ENCODE measurements at places on chromosomes 7 and 10.

DNA sequence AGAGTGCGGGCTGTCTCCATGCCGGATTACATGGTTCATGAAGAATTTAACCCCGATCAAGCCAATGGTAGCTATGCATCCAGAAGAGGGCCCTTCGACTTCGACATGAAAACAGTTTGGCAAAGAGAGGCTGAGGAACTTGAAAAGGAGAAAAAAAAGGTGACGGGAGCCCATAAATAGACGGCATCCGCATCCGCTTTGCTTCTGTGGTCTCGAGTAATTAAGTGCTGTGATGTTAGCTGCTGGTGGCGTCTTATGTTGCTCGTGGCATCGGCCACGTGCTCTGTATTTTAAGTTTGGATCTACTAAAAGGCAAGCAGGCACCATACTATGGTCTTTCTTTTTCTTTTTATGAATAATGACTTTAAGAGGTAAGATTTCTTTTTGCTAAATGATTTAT is 11.1 kb downstream of the C7orf57 start:
- peak; percentile 35 for DNase-seq

DNA sequence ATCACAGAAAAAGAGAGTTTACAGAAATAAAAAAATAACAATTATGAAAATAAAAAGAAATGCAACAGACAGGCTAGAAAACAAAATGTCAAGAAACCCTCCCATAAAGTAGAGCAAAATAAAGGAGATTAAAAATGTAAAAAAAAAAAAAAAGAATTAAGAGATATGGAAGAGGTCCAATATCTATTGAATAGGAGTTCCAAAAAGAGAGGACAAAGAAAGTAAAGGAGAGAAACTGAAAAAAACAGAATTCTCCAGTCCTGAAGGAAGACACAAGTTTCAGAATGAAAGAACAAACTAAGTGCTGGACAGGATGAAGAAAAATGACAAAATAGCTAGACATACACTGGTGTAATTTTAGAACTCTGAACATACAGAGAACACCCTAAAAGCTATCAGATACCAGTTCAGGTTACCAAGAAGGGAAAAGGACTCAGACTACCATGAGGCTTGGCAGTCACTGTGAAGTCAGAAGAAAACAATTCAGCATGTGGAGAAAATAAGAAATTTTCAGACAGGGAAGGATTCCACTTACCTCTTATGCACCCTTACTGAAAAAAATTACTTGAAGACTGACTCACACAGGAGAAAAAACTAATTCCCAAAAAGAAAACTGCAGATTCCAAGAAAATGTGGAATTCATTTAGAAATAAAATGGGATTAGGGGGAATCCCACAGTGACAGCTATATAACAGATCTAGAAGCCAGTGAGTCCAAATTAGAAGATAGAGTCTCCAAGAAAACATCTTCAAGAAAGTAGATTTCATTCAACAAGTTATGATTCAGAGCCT is 40.4 kb upstream of the ABLIM1 start:
- DNase-seq, result no peak

DNA sequence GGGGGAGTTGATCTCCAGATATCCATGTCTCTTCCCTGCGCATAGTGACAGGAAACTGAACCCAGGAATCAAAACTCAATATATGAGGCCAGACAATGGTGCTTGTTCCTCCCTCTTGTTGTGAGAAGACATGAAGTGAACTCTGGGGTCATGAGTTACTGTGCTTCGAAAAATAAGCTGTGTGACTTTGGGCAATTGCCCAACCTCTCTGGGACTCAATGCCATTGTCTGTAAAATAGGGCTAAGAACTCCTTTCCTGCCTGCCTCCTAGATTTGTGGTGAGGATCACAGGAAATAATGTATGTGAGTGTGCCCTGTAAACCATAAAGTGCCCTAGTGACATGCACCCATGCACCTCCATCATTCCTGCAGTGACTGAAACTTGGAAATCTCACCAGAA is 48.4 kb downstream of the SYPL1 start:
- no peak for DNase-seq

DNA sequence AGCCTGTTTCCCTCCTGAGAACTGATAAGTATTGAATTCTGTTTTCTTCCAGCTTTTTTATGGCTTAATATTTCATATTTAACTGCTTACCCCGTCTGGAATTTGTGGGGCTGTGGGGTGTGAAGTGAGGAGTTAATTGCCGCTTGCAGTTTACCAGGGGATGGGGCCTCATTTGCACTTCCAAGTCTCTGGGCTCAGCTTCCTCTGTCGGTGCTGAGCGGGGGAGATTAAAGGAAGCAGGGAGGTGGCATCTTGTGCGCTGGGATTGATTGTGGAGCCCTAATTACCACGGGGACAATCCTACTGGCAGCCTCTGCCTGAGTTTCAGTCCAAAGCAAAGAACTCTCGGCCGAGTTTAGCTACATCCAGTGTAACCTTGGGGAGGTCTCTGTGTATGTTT is 33.4 kb downstream of the ELFN1 start:
- no peak for DNase-seq

DNA sequence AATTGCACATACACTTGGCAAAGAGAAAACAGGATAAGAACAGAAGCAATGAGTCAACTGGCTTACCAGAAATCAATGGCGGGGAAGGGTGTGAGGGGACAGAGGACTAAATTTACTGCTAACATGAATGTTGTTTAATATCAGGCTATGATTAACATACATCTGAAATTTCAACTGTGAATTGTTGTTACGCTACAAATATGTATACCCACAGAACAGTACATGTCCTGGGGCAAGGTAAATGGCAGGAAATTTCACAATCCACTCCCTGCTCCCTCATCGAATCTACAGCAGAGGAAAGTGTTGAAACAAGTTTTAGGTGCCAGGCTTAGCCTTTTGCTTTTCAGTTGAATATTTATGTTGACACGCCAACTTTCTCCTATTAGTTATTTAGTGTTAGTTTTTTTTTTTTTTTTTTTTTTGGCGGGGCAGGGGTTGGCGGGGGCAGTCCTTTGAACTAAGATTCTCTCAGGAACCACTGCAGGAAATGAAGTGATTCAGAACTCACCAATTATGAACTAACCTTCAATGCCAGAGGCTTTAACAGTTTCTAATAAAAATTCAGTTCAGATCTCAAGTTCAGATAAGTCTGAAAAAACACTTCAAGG is 99.0 kb downstream of the UBE2H start:
- no peak for DNase-seq

GRCh38 chr7:5824297-5824610 is 42.8 kb upstream of the RNF216 start:
- DNase-seq, result peak; percentile 75

GRCh38 chr10:129784891-129785290 is 179.2 kb downstream of the EBF3 start:
- DNase-seq, result no peak

DNA sequence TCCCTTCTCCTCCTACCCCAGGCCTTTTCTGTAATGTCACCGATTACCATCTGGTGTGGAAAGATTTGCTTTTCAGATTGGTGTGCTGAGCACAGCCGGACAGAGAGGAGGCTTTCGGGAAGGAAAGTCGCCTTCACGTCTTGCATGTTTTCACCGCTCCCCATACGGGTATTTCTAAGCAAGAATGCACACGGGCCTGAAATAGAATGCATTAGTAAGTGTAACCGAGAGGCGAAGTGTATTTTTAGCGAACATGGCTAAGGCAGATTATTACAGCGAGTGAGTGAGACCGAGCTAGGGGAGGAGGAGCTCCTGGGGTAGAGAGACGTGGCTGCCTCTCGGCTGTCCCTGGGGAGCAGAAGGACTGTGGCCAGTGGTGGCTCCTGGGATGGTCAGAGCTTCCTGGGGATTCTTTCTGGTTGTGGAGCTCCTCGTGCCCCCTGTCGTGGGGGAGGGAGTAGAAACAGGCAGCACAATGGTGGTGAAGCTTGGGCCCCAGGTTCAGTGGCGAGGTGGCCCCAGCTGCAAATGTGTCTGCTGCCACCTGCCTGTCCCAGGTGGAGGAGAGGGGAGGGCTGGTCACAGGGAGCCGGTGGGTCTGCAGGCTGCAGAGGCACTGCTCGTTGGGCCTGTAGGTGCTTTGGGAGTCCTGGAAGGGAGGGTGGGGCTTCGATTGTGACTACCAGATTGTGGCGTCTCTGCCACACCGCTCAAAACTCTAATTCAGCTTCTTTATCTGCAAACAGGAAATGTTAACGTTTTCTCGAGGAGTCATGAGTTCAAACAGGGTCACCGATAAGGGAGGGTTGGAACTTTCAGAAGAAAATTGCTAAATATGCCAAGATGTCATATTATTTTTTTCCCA is 135.8 kb downstream of the CAMK1D start:
- DNase-seq, result peak; percentile 54

DNA sequence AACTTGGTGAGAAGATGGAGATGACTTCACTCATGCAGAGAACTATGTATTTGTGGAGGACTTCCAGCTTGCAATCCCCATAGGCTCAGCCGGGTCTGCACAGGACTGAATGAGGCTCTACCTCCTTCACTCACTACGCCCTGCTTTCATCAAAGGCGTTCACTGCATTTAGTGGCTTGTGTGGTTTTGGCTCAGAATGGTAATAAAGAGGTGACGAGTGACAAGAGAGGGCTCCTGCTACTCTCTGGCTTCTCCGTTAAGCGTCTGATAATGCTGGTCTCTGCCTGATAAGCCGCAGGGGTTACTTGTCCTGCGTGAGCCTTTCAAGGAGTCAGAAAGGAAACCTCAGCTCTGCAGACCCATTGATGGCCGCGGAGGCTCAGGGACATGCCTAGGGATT is 343.4 kb downstream of the PRPF18 start:
- no peak for DNase-seq

DNA sequence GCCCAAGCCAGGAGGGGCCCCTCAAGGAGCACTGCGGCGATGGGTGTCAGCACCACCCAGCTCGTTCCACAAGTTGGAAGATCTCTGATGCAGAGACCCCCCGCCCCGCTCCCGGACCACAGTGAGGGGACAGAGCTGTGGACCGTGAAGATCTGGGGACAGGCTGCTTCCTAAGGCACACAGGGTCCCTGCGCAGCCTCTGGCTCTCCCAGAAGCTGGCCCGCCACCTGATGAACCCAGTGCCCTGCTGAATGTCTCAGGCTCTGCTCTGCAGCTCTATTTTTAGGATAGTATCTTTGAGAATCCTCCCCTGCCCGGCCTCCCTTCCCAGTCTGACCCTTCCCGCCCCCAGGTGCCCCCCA is 29.7 kb downstream of the GBX1 start:
- no peak for DNase-seq

DNA sequence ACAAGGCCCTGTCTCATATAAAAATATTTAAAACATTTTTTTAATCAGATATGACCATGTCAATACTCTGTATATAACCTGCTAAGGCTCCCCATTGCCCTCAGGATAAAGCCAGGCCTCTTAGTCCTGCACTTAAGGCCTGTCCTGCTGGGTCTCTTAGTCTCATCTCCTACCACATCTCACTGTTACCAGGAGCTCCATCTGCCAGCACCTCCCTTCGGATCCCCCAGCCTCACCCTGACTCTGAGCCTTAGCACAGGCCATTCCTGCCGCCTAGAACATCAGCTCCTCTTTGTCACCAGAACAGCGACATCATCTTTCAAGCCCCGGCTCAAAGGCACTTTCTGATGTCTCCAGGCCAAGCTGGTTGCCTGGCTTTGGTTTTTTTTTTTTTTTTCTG is 25.7 kb upstream of the GTF2IRD1 start:
- no peak for DNase-seq

- no peak for DNase-seq
These were observed 63.2 kb downstream of the TNRC18 start for GRCh38 chr7:5360451-5360850.

GRCh38 chr10:44394696-44395381 is 9.9 kb upstream of the CXCL12 start:
- no peak for DNase-seq

DNA sequence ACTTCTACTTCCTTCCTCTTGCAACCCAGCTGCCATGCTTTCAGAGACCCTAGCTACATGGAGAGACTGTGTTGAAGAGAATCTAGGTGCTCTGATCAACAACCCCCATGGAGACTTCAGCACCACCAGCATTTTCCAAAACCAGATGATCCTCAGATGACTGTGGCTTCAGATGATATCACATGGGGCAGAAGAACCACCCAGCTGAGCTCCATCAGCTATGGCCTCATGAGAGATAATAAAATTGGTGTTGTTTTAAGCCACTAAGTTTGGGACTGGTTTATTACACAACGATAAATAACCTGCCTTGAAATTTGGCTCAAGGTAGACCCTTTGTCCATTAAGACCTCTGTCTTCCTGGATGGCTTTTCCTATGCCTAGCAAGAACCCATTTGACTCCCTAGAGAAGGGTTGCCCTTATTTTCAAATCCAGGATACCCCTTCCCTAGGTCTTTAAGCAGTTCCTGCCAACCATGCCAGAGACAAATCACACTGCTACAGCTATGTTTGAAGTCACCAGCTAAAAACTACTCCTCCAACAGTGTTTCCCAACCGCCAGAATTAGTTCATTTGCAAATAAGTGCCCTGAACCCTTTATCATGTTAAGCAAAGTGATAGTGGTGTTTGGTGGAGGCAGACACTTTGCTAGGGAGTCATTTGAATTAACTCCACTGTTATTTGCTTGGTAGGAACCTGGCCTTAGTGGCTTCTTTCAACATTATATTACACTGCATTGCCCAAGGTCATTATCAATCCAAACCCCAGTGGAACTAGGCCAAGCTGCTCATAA is 136.9 kb upstream of the PALS2 start:
- DNase-seq, result no peak

DNA sequence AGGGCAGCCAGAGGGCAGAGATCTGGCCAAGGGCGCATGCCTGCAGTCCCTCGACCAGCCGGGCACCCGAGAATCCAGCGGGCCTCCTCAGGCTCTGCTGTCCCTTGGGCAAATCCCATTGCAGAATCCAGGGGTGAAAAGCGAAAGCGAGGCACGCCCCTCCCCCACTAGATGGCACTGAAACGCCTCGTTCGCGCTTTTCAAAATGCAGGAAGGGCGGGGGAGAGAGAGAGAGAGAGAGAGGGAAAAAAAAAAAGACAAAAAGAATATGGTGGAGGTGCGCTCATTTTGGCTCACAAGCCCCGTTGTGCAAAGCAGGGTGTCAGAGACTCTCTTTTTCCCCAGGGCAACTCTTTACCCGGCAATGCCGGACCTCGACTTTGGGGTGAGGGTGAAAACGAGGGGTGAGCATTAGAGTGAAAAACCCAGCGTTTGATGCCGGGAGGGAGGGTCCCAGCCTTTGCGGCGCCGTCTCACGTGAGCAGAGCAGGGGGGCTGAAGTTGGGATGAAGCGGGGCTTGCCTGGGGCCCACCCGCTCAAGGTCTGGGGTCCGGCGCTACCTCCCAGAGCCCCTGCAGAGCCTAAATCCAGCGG is 2.5 kb upstream of the TMEM178B start:
- peak; percentile 66 for DNase-seq
